ENCODE measurements at places on chromosomes 2 and 18.
A peak's percentile ranks its signal among the peaks of the same experiment; 100 is the strongest.

GRCh38 chr2:23900541-23901322 is 26.2 kb downstream of the ATAD2B start:
- DNase-seq: no peak

DNA sequence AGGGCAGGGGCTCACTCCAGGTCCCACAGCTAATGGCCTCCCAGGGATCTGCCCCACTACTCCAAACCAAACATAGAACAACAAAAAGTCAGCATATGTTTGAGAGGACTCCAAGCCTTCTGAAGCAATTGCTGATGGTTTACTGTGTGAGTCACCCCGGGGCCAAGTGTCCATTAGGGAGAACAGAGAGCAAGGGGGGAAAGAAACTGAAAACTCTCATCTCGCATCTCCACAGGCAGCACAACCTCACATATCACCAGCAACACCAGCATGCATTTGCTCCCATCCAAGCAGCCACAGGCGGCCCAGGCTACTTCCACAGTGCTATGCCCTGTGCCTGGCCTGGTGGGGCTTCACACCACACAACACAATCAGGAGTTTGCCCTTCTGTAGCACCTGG is 39.1 kb downstream of the CYRIA start:
- no peak for DNase-seq

- DNase-seq: no peak
Measured at GRCh38 chr2:20487030-20487391, 40.1 kb downstream of the RHOB start.

DNA sequence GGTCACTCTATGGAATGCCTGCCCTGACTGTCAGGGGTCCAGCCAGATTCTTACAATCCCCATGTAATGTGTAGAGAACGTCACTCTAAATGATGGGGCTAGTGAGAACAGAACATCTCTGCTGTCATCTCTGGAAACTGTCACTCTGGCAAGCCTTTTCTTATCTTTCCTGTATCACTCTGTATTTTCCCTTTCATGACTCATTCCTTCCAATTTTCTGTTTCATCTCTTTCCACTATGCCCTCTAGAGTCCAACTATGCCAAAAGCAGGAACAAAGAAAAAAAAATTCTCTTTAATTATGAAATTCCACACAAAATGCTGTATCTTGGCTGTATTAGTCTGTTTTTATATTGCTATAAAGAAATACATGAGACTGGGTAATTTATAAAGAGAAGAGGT is 608.8 kb downstream of the ADCYAP1 start:
- DNase-seq: no peak

GRCh38 chr2:127235082-127235702 is 15.1 kb upstream of the CYP27C1 start:
- no peak for DNase-seq

DNA sequence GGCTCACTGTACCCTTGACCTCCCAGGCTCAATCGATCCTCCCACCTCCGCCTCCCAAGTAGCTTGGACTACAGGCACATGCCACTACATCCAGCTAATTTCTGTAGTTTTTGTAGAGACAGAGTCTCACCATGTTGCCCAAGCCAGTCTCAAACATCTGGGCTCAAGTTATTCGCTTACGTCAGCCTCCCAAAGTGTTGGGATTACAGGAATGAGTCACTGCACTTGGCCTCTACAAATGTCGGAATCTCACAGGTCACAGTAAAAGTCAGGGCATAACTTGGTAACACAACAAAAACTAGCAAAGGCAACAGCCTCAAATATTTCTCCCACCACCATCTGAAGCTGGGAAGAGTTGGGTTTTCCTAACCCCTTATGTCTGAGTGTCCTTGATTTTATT is 25.3 kb downstream of the SCG2 start:
- no peak for DNase-seq

DNA sequence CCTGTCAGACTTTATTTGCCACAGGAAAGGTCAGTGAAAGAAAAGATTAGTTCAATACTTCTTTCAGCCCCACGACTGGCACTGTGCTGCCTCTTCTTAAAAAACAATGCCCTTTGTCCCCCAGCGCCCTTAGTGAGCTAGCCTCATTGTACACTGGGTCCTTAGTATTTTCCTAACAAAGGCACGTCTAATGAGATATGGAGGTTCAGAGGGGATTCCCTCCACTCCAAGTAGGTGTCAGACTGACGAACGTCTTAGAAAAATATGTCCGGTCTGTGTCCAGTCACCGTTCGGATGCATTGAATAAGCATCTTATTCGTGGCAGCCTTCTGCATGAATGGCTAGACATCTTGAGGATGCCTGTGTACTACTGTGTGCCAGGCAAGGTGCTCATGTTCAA is 1.1 kb downstream of the FECH start:
- no peak for DNase-seq

DNA sequence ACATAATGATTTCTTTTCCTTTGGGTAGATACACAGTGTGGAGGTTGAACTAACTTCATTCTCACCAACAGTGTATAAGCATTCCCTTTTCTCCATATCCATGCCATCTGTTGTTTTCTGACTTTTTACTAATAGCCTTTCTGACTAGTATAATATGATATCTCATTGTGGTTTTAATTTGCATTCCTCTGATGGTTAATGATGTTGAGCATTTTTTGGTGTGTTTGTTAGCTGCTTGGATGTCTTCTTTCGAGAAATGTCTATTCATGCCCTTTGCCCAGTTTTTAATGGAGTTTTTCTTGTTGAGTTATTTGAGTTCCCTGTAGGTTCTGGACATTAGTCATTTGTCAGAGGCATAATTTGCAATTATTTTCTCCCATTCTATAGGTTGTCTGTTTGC is 59.8 kb downstream of the MARCHF4 start:
- no peak for DNase-seq

GRCh38 chr18:58458304-58458703 is 170.6 kb downstream of the ALPK2 start:
- no peak for DNase-seq

- DNase-seq: peak; percentile 8
Measured at GRCh38 chr2:165793779-165794535, at the start of gene GALNT3. TSS of gene GALNT3 (minus strand) at chr2:165794247. CDS start at chr2:165770700, 23,547 bp downstream.

- peak; percentile 48 for DNase-seq
Measured at GRCh38 chr2:121071034-121071504, 213.9 kb downstream of the TFCP2L1 start.

DNA sequence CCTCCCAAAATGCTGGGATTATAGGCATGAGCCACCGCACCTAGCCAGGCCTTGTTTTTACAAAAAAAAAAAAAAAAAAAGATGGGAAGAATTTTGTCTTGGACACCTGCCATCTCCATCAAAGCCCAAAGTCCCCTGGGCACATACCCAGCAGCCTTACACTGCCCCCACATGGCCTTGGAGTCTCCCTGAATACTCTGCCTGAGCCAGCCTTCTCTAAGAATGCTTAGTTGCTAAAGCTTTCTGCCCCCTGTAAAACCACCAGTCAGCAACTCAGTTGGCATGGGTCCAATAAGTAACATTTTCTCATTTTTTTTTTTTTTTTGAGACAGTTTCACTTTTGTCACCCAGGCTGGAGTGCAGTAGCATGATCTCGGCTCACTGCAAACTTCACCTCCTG is 40.6 kb downstream of the SPC25 start:
- no peak for DNase-seq

DNA sequence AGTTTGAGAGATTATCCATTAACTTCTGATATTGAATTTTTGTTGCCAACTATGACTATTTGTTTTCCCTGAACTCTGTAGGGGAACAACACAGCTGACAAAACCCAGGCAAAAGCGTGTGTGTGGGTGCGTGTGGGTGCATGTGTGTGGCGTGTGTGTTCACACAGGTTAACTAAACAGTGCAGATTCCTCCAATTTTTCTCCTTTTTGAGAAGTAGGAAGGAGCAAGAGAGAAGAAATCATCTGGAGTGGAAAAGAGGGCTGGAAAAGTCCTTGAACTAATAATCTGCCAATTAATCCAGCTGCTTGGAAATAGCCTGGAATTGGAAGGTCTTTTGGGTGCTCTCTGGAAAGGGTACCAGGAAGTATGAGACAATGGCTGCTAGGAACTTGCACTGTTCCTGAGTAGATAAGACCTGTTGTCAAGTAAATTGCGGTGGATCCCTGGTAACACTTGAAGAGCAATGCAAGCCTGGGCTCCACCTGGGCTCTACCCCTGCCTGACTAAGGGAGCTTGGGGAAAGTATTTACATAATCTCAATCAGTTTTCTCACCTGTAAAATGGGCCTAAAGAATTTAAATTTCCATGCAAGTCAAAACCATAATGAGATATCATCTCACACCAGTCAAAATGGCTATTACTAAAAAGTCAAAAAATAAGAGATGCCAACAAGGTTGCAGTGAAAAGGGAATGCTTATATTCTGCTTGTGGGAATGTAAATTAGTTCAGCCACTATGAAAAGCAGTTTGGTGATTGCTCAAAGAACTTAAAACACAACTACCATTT is 40.5 kb upstream of the IL1R1 start:
- no peak for DNase-seq

DNA sequence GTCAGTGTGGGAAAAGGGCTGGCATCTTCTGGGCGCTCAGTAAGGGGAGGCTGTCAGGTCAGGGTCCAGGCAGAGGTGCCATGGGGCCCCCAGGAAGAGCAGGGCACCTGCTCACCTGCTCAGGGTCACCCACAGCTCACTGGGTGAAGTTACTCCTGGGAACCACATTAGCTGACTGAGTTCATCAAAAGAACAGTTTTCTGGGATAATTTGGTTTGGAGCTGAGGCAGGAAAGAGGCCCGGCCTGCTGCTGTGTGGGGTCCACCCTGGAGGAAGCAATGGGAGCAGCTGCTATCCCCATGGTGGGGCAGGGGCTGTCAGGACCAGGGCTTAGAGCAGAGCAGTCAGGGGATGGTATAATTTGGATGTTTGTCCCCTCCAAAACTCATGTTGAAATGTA is 97.2 kb upstream of the GPC1 start:
- no peak for DNase-seq

- DNase-seq: no peak
Measured at GRCh38 chr2:111705711-111706336, 178.2 kb downstream of the ANAPC1 start.

GRCh38 chr2:238974081-238974480 is 126.2 kb downstream of the TWIST2 start:
- no peak for DNase-seq

DNA sequence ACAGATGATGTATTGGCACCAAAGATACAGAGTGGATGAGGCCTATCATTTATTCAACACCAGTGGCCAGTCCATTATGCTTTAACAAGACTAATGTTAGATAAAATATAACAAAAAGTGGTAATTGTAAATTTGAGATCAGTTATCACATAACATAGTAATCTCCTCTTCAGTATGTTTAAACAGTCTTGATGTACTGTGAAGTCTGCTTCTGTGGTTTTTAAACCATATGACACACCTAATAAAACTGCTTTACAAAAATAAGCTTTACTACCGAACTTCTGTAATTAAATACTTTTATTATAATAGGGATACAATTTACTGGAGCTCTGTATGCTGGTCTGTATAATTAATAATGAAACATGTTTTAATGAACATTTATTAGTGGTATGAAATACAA is 2156.1 kb upstream of the CELF4 start:
- no peak for DNase-seq

- no peak for DNase-seq
Measured at GRCh38 chr2:27527182-27527581, 30.5 kb downstream of the GCKR start.

GRCh38 chr2:25586726-25587144 is 86.6 kb downstream of the DTNB start:
- no peak for DNase-seq

- DNase-seq: no peak
Measured at GRCh38 chr2:16728351-16729136, 62.9 kb upstream of the CYRIA start.

DNA sequence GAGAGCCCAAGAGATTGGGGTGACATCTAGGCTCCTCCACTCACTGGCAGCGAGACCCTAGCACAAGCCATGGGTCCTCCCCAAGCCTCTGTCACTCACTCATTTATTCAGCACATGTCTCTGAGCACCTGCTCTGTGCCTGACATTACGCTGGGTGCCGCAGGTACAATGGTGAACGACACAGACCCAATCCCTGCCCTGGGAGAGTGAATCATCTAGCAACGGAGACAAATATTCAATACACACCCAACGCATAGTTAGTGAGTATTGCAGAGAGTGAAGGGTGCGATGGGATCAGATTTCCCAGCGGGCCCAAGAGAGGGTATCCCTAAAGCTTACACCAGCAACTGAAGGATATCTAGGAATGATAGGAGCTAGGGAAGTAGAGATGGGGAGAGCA is 45.5 kb downstream of the ZFP36L2 start:
- DNase-seq: no peak

GRCh38 chr2:175690113-175690837 is 311.8 kb downstream of the LNPK start:
- no peak for DNase-seq

DNA sequence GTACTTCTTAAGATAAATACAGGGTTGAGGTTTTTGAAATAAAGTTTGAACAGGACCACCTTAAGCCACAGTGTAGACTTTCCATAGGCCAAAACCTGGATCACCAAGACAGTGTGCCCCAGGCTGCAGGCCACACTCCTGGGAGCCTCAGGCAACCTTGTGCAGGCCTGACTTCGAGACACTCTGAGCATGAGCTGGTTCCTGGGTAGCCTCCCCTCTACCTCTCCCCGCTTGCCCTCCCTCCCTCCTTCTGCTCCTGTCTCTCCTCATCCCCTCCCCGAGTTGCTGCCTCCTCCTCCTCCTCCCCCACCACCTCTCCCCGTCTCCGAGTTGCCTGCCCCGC is 10.6 kb upstream of the PROC start:
- no peak for DNase-seq

DNA sequence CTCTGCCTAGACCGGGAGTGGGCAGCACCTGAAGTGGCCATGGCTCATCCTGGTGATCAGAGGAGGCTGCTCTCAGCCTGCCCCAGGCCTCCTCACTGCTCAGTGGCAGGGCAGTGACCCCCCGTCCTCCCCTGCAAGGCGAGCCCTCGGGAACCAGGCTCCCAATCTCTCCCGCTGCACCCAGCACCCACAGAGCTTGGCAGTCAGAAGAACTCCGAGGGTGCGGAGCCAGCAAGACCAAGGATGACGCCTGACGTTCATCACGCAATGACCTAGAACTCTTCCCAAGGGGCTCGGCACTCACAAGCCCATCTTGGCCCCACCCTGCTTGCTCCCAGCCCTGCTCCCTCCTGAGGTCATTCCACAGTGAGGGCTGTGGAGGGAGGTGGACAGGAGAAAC is 189.8 kb upstream of the SALL3 start:
- DNase-seq: no peak

DNA sequence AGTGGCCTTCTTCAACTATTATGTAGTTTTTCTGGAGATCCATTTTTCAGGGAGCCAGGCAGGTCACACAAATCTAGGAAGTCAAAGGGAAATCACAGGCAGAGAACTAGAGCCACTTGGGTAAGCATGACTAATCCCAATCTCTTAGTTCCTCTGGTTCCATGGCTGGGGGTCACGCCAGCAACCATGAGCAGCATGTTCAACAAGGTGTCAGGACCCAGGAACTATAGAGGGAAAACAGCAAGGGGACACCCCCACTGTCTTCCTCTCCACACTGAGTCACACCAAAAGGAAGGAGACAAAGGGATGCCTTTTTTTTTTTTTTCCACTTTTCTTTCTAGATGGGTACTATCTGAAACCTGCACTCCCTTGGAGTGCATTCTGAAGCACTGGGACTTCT is 250.9 kb downstream of the OTX1 start:
- DNase-seq: no peak

GRCh38 chr2:69947325-69947931 is 14.0 kb downstream of the ASPRV1 start:
- no peak for DNase-seq

GRCh38 chr2:121754851-121755236 is 607 bp upstream of the TSN start:
- no peak for DNase-seq

Data from activated CD8-positive, alpha-beta memory T cell treated with anti-CD3 and anti-CD28 coated beads for 48 hours (primary cell).